ENCODE measurements at places on chromosomes 4 and X.
A peak's percentile ranks its signal among the peaks of the same experiment; 100 is the strongest.

GRCh38 chr4:148866666-148867065, 424.5 kb upstream of the NR3C2 start:
- DNase-seq: no peak

DNA sequence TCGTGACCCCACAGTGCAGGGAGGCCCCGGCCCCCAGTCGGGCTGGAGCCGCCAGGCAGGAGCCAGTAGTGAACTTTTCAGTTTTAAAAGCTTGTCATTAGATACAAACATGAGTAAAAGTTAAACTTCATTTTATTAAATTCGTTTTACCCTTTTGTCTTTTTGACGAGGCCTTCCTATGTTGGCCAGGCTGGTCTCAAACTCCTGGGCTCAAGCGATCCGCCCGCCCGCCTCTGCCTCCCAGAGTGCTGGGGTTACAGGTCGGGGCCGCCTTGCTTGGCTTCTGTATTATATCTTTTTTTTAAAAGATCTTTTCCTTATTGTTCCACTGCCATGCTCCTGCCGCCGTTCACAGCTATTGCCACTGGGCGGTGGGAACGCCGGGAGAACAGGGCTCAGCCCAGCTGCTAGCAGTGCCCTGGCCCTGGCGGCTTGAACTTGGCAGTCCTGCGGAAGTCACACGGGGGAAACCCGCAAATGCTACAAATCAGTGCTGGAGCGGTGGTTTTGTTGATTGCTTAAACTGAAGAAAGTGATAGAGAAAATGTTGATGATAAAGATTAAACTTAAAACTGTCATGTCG, 968 bp upstream of the NELFA start:
- DNase-seq: no peak

DNA sequence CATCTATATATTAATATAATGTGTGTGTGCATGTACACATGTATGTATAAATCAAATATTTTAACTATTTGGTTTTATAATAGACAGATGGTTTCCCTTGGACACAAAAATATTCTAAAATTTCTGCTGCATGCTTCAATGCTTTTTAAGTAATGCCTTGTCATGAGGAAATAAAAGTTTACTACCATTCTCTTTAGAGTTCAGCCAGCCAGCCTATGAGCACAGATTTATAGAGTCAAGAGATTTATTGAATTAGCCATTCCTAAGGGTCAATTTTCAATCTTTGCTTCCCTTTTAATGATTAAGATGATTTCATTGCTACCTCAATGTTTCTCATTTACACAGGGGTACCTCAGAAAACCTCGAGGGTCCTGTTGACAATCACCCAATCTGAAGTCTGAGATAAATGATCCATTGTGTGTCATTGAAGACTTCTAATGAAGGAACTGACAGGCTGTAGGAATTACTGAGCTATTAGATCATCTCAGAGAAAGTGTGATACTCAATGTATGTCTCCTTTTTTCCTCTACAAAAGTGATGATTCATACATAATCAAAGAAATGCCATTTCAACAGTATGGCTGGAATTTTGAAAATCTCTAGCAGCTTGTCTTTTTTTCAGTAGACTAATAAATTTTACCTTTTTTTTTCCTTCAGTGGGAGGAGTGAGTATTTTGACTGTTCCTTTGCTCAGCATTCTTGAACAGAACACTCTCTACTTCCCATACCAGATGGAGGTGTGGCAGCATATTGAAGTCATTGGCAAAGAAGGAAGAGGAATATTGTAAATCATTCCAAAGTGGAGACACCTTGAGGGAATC, 222.6 kb upstream of the PCDH18 start:
- peak; percentile 44 for DNase-seq

- DNase-seq: peak; percentile 45
Measured at GRCh38 chrX:54208531-54208930, 25.5 kb upstream of the FAM120C start.

- DNase-seq: no peak
Measured at GRCh38 chrX:2572740-2573139, 72.0 kb upstream of the DHRSX start.

DNA sequence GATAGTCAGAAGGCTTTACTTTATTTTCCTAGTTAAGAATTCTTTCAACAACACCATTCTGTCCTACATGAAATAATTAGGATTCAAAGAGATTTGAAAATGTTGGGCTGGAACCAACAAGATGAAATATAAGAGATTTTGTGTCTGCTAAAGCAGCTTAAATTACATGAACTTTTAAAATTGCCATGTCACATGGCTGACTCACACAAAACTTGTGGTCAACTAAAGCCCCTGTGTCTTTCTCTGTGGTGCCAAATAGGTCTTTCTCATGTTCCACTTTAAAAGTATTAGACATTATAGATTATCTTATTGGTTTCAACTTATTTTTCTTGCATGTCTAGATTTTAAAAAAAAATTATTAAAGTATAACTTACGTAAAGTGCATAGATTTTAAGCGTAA, 60.8 kb upstream of the FHL1 start:
- no peak for DNase-seq

GRCh38 chr4:78454016-78454415, 97.6 kb upstream of the ANXA3 start:
- no peak for DNase-seq

- DNase-seq: no peak
Measured at GRCh38 chr4:173405840-173406606, 7.1 kb upstream of the SCRG1 start.

DNA sequence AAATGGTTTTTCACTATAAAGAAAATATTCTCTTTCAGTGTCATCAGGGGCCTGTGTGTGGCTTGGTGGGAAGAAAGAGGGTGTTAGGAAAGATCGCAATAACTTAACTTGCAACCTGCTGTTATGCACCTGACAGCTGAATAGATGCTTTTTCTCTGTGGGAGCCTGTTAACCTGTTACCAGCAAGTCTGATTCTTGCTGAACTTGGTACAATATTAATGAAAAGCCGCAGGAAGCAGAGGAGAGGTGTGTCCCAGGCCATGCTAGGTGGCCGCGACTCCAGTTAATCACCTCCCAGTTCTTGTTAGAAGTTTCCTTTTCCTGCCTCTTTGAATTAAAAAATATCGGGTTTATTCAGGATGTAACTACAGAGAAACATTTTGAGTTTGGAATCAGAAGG, 494.8 kb upstream of the AGA start:
- DNase-seq: no peak

DNA sequence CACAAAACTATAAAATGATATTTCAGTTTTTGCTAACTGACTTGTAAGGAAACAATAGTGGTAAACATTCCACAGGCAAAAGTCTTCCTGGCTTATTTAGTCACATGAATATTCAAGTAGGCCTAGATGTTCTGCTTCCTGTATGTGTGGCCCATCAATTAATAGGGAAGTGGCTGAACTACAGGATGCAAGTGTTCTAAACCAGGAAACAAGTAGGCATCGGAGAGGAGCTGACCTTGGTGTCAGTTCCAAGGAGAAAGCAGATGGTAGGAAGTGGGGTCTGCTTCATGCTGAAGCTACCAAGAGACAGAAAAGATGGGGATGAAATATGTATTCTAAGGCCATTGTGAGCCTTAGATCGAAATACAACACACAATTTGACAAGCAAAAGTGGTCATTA, 149.7 kb downstream of the ANTXR2 start:
- no peak for DNase-seq

DNA sequence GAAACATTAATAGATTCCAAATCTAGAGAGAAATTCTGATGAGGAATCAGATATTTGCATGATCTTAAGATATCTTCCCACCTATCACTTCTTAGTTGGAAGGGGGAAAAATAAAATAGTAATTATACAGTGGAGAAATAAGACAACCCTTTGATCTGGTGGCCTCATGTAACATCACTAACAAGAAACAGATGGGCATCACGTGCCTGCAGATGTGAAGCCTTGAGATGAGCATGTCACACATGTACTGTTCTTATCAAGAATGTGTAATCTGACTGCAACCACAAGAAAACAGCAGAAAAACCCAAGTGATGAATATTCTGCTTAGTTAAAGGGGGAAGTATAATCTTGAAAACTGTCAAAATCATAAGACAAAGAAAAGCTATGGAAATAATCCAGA, 31.4 kb upstream of the NKX6-1 start:
- no peak for DNase-seq

- DNase-seq: no peak
Measured at GRCh38 chr4:70994387-70995099, 1.1 kb downstream of the DCK start.

DNA sequence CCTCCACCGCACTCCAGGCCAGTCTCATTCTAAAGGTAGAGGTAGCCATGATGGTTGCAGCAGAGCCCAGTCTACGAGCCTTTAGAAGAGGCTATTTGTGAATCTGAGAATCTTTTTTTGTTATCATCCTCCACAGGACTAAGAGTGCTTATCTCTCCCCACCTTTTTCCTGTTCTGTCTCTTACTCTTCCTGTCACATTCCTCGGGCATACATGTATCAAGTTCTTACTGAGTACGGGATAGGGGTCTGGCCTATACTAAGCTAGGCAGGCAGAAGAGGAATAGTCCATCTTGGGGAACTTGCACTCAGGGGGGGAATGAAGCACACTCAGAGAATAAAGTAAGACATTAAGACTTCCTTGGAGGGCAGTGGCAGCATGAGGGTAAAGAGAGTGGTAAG, 25.7 kb downstream of the LAS1L start:
- DNase-seq: no peak

GRCh38 chrX:21757960-21758359, at the start of gene SMPX:
TSS of gene SMPX (minus strand) at chrX:21758116. CDS start at chrX:21754290, 3,826 bp downstream.
- no peak for DNase-seq

GRCh38 chr4:118898684-118899138, 10.1 kb downstream of the SYNPO2 start:
- DNase-seq: no peak

DNA sequence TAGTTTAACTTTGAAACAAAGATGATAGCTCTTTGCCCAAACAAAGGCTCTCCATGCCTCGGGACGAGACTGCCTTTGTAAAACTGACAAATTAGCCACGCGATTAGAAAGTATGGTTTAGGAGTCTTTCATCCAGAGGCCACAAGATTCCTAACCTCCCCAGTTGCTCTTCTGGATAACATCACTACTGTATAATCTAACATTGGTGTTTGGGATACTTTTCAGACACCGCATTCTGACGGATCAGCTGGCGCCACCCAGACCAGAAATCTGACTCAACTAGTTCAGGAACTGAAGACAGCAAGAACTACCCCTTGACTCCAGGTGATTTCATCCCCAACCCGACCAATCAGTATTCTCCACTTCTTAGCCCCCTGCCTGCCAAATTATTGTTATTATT, 98.1 kb upstream of the TEX13D start:
- no peak for DNase-seq

DNA sequence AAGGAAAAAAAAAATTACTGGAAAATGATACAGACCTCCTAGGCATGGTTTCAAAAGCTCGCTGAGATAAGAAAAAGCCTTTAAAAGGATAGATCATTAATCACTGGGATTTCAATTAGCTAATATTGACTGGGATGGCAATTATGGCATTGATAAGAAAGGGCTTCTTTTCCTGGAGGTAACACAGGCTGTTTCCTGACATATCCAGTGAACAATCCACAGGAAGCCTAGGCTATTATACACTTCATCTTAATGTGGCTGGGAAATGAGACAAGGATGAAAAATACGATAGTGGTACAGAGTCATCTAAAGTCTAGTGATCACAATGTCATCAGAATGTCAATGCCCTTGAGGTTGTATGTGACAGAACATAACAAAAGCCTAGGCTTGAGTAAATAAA, 1579.3 kb downstream of the C4orf33 start:
- DNase-seq: no peak

- no peak for DNase-seq
Measured at GRCh38 chr4:15294202-15294601, 133.6 kb upstream of the C1QTNF7 start.

- DNase-seq: no peak
Measured at GRCh38 chr4:2977211-2978088, 14.1 kb downstream of the GRK4 start.

DNA sequence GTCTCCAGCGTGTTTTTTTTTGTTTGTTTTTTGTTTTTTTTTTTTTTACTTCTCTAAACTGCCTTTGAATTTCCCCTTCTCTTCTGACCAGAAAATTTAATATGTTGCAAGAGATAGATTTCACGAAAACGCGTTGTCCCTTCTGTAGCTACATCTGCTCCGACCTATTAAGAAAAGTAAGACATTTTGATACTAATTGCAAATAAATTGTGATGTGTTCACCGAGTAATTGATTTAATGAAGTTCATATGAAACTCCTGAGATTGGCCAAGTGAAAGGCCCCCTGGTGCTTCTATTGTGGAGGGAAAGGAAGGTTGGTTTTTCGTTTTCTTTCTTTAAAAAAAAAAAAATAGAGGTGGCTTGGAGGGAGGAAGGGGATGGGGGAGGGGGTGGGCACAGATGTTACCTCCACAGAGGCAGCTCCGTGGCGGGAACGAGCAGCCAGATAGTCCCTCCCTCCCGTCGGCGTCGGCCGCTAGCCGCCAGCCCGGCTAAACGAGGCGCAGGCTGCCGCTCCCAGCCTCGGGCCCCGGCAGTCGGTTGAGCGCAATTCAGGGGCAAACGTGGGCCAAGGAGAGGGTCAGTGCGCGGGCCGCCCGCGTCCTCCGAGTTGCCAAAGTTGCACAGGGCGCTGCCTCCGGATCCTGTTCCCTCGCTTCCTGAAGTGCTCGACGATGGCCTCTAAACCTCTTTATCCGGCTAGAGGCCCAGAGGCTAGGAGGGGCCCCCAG, 139.1 kb upstream of the ZIC3 start:
- DNase-seq: no peak

GRCh38 chr4:118762155-118762554, 73.8 kb downstream of the SEC24D start:
- no peak for DNase-seq

DNA sequence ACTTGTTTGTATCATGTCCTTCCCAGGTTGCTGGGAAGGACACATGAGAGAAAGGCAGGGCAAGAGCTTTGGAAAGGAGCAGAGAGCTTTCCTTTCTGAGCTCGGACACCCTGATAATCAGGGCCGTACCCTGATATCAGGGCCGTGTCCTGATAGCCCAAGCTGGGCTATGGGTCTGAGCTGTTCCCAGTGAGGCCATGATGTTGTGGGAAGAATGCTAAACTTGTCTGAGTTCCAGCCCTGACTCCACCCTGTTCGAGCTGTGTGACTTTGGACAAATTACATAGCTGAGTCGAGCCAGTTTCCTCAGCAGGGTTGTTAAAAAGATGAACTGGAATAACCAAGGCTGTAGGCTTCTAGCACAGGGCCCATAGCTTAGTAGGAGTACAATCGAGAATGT, 3.3 kb upstream of the CXCR3 start:
- DNase-seq: no peak
